ENCODE measurements at places on chromosomes 5 and 9.

- DNase-seq = no peak
Observed at GRCh38 chr5:35920890-35921289, 17.5 kb downstream of the CAPSL start.

- no peak for DNase-seq
Observed at GRCh38 chr9:119907056-119907455, 537.8 kb upstream of the BRINP1 start.

GRCh38 chr5:154408811-154409210 is 37.0 kb upstream of the SAP30L start:
- no peak for DNase-seq

DNA sequence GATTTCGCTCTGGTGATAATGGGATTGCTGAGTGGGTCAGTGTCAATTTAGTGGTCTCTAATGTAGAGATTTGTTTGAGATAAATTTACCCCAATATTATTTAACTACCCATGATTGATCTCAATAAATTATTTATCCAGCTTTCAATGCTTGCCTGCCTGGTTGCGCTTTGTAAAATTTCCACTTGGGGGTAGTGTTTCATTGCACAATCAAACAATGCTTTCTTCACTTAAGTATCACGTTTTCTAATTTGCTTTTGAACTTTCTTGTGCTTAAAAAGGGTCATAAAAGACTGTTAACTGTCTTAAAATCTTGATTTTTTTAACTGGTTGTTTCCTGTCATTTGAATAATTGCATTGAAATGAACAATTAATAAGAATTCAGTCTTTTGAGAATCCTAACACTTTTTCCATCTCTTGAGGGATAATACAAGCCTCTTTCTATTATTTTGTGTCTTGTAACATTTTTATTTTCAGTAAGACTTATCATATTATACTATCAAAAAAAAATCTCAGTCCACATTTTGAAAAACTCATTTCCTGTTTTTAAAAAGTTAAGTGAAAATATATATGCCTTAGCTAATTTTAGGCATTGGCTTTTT is 18.7 kb downstream of the HSD17B4 start:
- no peak for DNase-seq

- no peak for DNase-seq
Observed at GRCh38 chr5:159619826-159620225, 289.5 kb upstream of the IL12B start.

GRCh38 chr5:88384886-88385285 is 116.2 kb upstream of the TMEM161B start:
- DNase-seq = no peak

GRCh38 chr5:107430071-107430625 is 240.6 kb downstream of the EFNA5 start:
- no peak for DNase-seq

GRCh38 chr5:94111209-94112004 is 370.0 kb upstream of the POU5F2 start:
- peak; percentile 73 for DNase-seq

- no peak for DNase-seq
Observed at GRCh38 chr9:23447166-23447565, 378.9 kb downstream of the ELAVL2 start.

DNA sequence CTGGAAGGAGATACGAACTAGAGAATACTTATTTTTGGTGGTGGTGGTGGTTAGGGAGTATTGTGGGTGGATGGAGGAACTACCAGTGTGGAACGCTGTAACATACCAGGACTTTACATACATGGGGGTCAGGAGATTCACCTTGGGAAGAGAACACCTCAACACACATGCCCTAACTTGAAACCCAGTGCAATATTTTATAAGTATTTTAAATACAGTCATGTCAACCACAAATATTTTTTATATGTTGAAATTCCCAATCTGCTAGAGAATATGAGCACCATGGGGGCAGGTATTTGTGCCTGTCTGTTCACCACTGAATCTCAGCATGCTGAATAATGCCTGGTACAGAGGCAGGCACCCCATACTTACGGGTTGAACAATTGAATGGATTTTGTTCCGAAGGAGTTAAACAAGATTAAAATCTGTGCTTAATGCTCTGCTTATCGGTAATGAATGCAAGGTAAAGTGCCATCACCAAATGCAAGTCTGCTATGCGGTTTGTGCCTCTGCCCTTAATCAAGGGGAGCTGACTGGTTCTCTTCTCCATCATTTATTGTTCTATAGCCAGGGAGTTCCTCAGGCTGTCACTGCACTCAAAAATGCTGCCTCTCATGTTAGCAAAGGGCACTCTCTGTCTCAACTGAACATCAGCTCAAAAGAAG is 65.3 kb downstream of the RASEF start:
- no peak for DNase-seq

- DNase-seq = no peak
Observed at GRCh38 chr5:100574716-100575115, 39.5 kb downstream of the FAM174A start.

DNA sequence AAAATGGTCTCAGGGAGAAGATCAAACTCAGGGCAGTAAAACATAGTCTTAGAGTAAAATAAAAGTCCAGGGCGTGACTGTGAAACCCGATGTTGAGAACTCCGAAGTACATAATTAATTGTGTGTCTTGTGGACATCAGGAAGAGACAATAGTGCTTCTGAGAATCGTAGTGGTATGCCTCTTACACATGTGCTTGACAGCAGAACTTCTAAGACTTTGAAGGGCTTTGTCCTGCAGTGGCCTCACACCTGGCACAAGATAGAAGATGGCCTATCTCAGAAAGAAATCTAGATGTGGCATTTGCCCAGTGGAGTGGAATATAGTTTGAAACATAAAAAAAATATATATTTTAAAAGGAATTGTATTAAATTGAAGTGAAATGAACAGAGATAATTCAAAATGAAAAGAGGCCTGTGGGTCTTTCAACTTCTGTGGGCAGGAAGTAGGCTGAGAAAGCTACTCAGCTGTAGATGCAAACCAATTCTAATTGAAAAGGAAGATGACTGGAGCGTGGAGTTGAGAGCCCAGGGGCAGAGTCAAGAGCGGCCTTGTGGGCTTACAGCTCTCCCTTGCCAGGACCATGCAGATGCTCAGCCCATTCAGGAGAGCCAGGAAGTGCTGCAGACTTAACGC is 468.4 kb downstream of the KDM4C start:
- DNase-seq = no peak

DNA sequence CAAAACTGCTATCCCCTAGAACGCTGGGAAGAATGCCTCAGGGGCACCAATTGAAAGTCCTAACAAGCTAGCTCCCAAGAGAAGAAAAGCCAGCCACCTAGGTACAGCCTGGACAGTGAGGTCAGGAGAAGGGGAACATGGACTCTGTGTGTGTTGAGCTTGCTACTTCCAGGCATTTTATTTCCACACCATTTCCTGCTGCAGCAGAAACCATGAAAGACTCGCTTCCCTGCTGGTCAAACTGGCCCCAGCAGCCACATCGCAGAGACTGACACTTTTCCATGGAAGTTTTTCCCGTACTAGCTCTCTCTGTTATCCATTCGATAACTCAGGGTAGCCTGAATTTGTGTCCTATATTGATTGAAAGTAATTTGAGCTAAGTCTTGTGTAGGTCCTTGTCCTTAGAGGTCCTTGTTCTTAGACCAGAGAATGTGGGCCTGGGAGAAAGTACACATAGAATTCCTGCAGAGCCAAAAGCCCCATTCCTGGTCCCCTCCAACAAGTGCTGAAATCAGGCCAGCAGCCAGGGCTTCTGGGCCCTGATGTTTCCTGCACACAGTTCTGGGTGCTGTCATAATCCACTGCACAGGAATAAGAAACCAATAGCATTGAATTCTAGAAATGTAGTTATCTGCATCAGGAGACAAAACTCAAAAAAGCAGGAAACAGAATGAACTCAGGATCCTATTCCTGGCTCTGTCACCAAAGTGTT is 96.6 kb downstream of the BRINP1 start:
- DNase-seq = no peak

DNA sequence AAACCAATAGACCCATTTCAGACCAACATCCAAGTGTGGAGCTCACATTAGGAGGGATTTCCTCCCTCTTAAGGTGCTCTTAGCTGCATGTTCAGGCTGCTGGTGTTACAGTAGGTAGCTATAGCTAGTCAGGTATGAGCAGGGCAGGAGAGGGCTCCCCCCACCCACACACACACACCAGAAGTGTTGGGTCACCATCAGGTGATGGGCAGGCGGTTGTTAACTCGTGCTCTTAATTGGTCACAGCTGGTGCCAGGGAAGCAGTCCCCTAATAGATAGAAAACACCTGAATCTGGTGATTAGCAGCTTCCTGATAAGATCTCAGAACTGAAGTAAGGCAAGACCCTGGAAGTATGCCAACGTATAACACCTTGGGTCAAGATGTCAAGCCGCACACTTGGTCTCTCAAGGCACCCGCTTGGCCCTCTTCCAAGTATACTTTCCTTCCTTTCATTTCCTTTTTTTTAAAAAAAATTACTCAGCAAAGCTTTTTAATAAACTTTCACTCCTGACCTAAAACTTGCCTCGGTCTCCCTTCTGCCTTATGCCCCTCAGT is 532.4 kb downstream of the DNAH5 start:
- DNase-seq = no peak

DNA sequence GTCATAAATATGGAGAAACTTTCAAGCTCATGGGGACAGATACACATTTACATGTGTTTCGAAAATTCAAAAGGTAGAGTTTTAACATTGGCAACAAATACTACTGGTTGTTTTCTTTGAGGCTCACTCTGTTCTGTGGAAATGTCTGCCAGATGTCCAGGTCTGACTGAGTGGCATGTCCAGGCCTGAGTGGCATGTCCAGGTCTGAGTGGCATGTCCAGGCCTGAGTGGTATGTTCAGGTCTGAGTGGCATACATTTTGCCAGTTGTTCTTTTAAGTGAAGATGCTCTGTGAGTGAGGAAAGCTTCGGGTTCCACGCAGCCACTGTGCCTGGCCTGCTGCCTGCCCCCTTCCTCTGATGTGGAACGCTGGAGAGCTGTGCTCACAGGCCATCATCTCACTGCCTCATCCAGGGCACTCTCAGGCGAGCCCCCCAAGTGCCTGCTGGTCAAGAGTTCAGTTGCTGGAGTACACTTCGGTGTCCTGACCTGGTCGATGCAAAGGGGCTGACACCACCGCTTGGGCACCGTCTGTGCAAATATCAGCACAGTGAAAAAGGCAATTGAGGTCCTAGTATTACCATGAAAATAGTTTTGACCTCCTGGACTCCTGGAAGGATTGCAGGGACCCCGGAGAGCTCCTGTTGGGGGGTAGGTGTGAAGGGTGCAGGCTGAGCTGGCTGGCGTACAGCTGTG is 89.9 kb downstream of the EHMT1 start:
- no peak for DNase-seq

- no peak for DNase-seq
Observed at GRCh38 chr5:175709276-175709781, 51.5 kb downstream of the HRH2 start.

GRCh38 chr9:14068690-14069089 is 245.3 kb downstream of the NFIB start:
- no peak for DNase-seq

DNA sequence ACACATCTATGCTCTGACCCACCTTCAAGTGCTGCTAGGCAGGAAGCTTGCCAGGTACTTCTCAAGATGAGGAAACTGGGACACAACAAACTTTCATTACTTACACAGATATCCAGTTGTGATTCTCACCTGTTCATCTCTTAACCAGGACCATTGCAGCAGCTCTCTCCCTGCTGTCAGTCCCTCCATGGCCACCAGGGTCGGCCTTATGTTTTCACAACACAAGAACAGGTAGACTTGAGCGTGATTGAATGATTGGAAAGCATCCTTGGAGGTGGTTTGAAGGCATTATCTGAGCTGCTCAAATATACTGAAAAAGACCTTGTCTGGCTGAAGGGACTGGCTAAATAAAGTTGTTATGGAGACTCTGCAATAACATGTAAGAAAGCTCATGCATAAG is 94.4 kb downstream of the MTREX start:
- DNase-seq = no peak

GRCh38 chr9:133121198-133121914 is at the start of gene RALGDS:
Gene RALGDS, minus strand, starts transcription at chr9:133121240. Its CDS starts 86 bp downstream, at chr9:133121154.
- peak; percentile 72 for DNase-seq

DNA sequence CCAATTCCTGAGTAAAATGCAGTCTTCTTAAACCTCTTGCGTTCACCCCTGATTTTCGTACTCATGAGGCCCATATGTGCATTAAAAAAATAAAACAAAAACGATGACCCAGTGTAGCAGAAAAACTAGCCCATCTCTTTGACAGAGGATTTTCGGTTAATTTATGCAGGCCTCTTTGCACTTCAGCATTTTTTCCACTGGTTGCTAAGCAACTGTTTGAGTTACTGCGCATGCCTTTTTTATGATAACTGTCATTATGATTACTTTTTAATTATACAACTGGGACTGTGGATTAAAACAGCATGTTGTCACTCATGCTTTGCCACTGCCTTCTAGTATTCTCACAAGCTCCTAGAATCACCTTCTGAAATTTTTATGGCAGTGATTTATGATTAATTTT is 165.0 kb downstream of the SMARCA2 start:
- no peak for DNase-seq

DNA sequence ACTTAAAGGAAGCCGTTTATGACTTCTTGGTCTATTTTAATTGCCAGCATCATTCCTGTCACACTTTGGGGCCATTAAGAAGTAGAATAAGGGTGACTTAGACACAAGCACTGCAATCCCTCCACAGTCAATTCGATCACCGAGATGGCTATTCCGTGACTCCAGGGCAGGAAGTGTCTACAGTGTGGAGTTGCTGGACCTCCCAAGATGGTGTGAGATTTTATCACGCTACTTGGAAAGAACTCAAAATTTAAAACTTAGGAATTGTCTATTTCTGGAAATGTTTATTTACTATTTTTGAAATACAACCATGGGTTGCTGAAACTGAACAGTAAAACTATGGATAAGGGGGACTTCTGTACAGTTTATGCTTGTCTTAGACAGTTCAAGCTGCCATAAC is 6.2 kb downstream of the FBXL7 start:
- DNase-seq = no peak
